Mesothelial cell of epicardium (in vitro differentiated cells): ENCODE measurements at places on chromosomes 7 and 10.

GRCh38 chr10:21336476-21337170 is 188.9 kb downstream of the SKIDA1 start:
- DNase-seq = no peak

DNA sequence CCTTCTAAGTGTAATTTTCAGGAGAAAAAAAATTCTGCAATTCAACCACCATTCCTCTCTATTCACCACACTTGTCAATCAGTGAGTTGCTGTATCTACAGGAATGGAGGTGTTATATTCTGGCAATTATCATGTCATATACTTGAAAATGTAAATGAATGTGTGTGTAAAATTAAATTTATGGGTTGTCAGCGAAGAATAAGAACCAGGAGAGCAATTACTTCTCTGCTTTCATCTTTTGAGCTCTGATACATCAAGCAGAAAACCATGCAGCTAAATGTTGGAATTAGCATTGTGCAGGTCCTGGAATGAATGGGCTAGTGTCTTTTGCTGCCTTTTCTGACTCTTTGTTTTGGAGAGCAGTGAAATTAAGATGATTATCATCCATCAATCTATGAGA is 207.6 kb downstream of the FOXP2 start:
- DNase-seq = no peak

DNA sequence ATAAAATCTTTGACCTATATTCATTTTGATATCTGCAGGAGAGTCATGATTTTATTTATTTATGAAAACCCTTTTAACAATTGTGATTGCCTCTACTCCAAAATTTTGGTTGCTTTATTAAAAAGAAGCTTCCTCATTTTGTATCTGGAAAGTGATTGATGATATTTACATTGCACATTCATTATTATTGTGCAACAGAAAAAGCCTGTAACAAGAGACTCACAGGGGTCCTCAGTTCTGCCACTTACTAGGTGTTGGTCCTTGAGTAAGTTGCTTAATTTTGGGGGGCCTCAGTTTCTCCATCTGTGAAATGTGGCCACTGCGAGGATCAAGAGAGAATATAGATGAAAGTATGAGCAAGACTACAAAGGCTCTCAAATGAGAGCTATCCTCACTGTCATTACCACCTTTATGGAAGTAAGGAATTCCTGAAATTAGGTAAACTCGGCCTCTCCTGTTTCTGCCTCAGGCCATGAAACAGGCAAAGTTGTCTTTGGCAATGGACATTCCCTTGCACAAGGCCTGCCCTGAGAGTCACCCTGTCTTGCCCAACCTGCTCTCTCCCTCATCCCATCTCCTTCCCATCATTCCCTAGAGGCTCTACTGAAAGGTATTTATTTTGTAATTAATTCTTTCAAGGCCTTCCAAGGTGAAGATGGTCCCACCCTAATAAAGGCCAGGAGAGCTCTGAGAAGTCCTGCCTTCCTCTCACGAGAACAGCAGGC is 66.1 kb upstream of the ABLIM1 start:
- DNase-seq = no peak

DNA sequence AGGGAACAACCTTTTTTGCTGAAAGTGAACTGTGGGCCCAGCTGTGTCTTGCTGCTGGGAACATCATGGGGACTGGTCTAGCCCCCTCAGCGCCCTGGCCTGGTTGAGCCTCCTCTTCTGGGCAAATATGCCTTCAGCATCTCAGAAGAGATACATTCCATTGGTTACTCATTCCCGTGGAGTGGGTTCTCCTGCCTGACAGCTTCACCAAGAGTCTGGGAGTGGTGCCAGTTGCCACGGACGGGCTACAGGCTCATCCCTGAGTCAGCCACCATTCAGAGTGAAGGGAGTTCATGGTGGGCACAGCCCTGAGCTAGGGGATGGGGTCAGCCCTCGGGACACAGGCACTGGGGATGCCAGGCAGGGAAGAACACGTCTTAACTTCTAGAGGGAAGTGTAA is 81.9 kb downstream of the RAMP3 start:
- no peak for DNase-seq

DNA sequence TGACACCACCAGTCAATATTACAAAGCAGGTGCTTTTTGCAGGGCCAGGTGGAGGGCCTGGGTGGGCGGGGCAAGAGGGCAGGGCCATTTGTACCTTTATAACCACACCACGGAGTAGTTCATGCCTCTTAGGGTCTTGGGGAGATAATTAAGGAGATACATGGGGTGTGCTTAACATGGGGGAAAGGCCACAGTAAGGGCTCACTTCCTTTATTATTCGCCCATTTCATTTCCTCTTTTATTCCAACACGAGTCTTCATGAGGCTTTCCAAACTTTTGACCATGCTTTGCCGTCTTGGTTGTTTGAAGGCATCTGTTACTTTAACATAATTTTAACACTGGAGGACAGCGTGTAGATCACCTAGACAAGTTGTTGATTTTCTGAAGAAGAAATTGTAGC is 33.3 kb upstream of the LYZL2 start:
- DNase-seq = no peak

GRCh38 chr7:68977385-68978055 is 620.8 kb upstream of the AUTS2 start:
- no peak for DNase-seq

GRCh38 chr10:36526033-36526432 is 599.4 kb upstream of the ANKRD30A start:
- DNase-seq = no peak

GRCh38 chr10:102150970-102151773 is 1.0 kb upstream of the NOLC1 start:
- DNase-seq = no peak

GRCh38 chr10:46552526-46553237 is 3.8 kb downstream of the GPRIN2 start:
- no peak for DNase-seq

DNA sequence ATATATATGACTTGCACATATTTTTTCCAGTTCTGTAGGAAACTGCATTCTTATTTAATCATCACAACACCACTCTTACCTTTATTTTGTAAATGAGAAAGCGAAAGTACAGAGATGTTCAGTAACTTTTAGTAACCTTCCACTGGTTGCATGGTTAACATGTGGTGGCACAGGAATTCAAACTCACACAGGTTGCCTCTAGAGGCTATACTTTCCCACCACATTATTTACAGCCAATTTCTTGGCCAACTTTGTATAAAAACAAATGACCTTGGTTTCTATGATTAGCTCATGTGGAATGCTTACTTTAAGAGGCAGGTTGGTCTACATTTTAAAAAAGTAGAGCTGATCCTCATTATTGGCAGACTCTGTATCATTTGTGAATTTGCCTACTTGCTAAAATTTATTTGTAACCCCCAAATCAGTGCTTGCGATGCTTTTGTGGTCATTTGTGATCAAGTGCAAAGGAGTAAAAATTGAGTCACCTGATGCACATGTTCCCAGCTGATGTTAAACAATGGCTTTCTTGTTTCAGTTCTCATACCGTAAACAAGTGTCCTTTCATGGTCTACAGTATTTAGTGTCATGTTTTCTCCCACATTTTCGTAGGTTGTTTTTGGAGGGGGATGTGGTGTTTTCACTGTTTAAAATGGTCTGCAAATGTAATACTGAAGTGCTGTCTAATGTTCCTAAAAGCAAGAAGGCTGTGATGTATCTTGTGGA is 14.8 kb downstream of the BBS9 start:
- DNase-seq = no peak

DNA sequence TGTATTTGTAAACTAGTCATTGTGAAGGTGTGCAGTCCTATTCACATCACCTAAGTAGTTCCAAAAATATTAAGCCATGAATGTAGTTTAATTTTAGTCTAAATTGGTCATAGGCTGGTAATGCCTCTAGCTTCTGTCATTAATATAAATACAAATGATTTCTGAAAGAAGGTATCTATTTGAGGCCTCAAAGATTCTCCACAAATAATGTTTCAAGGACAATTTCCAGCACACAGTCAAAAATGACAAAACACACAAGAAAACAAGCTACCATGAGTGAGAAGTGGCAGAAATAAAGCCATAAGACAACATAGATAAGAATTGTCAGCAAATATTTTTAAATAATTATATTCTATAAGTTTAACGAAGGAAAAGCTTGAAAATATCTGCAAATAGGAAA is 66.7 kb upstream of the PDK4 start:
- no peak for DNase-seq

GRCh38 chr10:95266674-95267095 is 24.1 kb downstream of the PDLIM1 start:
- DNase-seq = no peak

- no peak for DNase-seq
Observed at GRCh38 chr10:11387551-11388222, 223.8 kb downstream of the USP6NL start.

- DNase-seq = no peak
Observed at GRCh38 chr10:16992611-16993119, 136.9 kb downstream of the CUBN start.

GRCh38 chr7:75928568-75928914 is 13.6 kb downstream of the POR start:
- DNase-seq = no peak

GRCh38 chr7:98997846-98998245 is 119.5 kb downstream of the TRRAP start:
- no peak for DNase-seq

GRCh38 chr10:21090609-21091082 is 193.5 kb upstream of the NEBL start:
- DNase-seq = no peak
